ENCODE measurements at places on chromosomes 4 and X.

GRCh38 chrX:131783555-131784308, 239.4 kb upstream of the STK26 start:
- DNase-seq, result no peak

DNA sequence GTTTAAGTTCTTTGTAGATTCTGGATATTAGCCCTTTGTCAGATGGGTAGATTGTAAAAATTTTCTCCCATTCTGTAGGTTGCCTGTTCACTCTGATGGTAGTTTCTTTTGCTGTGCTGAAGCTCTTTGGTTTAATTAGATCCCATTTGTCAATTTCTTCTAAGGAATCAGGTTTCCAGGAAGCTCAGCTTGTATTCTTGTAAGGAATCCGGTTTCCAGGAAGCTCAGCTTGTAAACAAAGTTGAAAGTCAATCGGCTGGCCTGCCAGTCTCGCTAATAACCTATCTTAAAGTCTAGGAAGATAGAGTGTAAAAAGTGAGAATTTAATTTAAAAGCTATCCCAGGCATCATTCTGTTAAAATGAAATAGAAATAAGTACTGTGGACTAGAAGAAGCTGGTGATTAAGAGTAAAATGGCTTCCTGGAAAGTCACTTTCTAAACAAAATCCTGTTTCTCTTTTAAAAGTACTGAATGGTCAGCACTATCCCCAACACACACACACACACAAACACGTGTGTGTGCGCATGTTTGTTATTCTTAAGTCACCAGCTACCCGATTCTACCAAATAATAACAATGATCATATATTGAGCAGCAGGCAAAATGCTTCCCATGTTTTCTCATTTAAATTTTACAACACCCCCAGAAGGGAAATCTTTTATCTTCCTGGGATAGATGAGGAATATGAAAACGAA, 171.7 kb downstream of the PAPSS1 start:
- DNase-seq, result peak; percentile 84

- no peak for DNase-seq
Observed at GRCh38 chrX:116246261-116246660, 75.7 kb downstream of the AGTR2 start.

GRCh38 chr4:16227462-16227868, 1.2 kb upstream of the TAPT1 start:
- DNase-seq, result peak; percentile 50

GRCh38 chr4:99762728-99763127, 53.9 kb upstream of the DAPP1 start:
- no peak for DNase-seq

DNA sequence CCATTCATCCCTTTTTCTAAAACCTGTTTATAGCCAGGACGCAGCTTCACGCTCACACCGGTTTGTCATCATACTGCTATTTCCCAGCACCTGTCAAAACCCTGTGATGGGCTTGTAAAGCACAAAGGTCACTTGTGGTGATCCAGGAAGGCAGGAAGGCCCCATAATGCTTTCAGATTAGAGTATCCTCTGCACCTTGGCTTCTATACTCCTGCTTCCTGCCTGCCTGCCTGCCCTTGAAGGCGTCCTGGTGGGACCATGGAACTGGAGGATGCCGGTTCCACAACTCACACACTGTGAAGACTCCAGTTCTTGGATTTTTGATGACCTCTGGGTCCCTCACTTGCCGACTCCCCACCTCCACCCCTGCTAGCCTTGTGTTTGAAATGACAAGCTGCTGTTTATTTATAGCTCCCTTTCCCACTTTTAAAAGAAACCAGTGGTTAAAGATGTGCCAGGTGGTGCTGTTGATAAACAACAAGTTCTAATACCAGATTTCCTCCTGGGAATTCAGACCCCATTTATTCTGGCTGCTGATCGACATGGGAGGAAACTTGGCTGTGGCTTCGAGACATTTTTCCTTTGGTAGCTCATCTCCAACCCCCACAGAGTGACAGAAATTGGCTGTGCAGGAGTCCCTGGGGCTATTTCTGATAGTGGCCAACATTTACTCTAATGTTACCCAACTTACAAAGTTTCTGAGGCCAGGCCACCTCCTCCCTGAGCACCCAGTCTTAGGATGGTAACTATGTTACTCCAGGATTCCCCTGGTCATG, 211.5 kb downstream of the KDR start:
- peak; percentile 62 for DNase-seq

- no peak for DNase-seq
Observed at GRCh38 chr4:148735432-148736155, 293.4 kb upstream of the NR3C2 start.

DNA sequence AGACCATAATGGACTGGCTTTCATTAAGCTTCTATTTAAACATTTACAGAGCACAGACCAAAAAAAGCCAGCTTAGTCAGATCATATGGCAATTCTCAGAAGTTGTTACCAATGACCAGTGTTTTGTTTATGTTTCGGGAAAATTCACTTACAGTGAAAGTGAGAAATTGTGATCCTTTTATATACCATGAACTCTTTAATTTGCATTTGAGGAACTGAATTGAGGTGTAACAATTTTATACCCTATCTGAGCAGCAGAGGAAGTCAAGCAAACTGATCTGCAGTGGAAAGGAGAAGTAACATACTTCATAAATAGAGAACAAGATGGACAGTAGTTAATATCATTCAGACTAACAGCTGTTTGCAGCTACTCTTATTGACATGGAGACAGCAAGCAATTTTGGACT, 97.1 kb downstream of the TMA16 start:
- no peak for DNase-seq

GRCh38 chr4:153814789-153815188, 25.9 kb upstream of the SFRP2 start:
- no peak for DNase-seq

GRCh38 chr4:154343651-154344050, 147.9 kb downstream of the DCHS2 start:
- no peak for DNase-seq

DNA sequence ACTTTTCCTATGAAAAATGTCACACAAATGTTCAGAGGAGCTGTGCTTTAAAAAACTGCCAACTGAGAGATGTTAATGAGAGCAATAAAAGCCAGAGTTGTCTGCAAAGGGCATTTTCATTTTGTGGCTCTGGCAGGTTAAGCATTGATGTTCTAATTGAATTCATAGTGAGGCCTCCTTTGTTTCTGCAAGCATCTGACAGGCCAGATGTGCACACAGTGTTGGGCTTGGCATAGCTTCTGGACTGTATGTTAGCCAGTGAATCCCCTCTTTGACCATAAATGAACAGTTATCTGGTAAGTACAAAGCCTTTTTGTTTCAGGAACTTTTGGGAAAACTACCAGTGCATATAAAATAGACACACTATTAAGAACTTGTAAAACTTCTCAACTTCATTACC, 81.9 kb downstream of the JADE3 start:
- peak; percentile 4 for DNase-seq

DNA sequence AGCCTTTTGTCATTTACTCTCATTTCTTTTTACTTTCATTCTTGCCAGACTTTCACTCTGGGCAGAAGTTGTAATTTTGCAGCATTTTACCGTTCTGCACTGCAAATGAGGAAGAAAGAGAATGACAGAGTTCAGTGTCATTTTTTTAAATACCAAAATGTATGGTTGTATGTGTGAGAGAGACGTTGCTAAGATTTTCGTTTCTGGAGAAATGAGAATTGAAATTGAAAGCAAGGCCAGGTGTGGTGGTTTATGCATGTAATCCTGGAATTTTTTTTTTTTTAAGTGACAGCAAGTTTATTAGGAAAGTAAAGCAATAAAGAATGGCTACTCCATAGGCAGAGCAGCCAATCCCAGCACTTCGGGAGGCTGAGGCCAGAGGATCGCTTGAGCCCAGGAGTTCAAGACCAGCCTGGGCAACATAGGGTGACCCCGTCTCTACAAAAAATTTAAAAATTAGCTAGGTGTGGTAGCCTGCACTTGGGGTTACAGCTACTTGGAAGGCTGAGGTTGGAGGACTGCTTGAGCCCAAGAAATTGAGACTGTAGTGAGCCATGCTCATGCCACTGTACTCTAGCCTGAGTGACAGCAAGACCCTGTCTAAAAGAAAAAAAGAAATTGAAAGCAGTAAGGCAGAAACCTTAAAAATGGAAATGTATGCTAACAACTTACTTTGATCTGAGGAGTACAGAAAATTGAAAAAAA, 12.9 kb downstream of the DCK start:
- no peak for DNase-seq

- no peak for DNase-seq
Observed at GRCh38 chr4:53816561-53816960, 225.3 kb upstream of the LNX1 start.

DNA sequence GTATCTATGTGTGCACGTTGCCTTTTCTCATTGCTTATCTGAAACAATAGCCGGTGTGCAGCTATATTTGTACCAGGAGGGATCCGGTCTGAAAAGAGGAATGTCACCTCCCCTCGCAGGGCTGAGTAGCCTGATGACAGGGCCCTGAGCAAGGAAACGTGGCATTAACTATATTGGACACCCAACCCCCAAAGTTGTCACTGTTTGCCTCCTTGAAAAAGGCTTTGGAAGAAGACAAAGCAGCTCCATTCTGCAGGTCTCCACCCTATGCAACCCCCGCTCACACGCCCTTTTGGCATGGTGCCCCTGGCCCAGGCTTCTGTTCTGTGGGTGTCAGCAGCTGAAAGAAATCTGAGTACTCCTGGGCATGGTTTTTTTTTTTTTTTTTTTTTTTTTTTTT, 8.2 kb downstream of the PRRG3 start:
- DNase-seq, result no peak

- DNase-seq, result no peak
Observed at GRCh38 chr4:177119021-177119471, 190.6 kb upstream of the NEIL3 start.

GRCh38 chr4:40401096-40401495, 66.0 kb downstream of the CHRNA9 start:
- no peak for DNase-seq

DNA sequence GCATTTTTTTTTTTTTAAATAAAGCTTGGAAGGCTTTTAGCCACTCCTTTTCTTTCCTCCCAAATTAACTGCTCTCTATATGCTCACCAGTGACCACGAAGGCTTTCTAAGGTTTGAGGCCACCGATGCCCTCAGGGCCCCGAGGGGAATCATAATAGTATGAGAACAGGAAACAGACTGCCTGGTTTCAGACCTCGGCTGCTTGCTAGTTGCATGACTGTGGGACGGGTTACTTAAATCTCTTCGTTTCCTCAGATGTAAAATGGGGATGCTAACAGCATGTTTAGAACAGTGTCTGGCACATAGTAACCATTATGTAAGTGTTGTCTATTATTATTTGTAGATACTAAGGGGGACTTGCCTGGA, 3.6 kb downstream of the LINC00632 start:
- no peak for DNase-seq

- DNase-seq, result peak; percentile 65
Observed at GRCh38 chr4:117084866-117085701, at the start of gene TRAM1L1. TSS of gene TRAM1L1 (minus strand) at chr4:117085576. CDS start at chr4:117085393, 183 bp downstream.

DNA sequence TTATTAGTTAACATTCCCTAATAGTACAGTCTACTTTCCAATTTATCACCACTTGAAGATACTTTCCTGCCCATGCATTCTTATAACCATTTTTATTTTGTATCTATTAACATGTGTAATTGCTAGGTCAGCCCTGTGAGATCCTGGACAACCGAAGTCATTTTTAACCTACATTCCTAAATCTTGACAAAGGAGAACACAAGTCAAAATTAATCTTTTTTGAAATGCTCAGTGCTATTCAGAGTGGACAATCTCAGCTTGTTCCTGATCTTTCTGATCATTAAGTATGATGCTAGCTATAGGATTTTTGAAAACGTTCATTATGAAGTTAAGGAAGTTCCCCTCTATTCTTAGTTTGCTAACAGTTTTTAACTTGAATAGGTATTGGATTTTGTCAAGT, 37.5 kb downstream of the ANXA10 start:
- no peak for DNase-seq

All from endothelial cell of umbilical vein (primary cell).